GM12865 (cell line): ENCODE measurements at places on chromosomes 5 and 9.
A peak's percentile ranks its signal among the peaks of the same experiment; 100 is the strongest.

DNA sequence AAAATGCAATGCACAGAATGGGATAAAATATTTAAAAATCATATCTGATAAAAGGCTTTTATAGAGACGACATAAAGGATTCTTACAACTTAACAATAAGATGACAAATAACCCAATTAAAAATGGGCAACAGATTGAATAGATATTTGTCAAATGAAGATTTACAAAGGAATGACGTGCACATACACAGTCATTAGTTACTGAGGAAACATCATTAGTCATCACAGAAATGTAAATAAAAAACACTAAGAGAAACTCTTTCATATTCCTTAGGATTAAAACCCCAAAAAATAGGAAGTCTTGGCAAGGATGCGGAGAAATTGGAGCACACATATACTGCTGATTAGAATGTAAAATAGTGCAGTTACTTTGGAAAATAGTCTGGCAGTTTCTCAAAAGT is 1886.0 kb upstream of the CDH6 start:
- no peak for DNase-seq

- DNase-seq: no peak
Observed at GRCh38 chr5:169054506-169054905, 246.4 kb downstream of the SLIT3 start.

DNA sequence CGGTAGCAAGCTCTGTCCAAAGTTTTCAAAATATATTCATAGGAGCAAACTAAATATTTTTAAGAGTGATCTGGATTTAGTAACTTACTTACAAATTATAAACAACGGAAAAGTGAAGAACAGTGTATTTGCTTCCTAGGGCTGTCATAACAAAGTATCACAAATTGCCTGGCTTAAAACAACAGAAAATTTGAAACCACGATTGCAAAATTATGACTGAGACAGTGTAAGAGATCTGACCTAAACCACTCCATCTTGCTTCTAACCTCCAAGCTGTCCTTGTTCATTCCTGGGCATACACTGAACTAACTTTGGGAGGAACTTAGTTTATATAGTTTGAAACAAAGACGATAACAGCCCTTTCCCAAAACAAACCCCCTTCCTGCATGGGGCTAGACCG is 202.0 kb upstream of the CDH6 start:
- no peak for DNase-seq

- no peak for DNase-seq
Observed at GRCh38 chr9:117425566-117425965, 10.7 kb upstream of the ASTN2 start.

DNA sequence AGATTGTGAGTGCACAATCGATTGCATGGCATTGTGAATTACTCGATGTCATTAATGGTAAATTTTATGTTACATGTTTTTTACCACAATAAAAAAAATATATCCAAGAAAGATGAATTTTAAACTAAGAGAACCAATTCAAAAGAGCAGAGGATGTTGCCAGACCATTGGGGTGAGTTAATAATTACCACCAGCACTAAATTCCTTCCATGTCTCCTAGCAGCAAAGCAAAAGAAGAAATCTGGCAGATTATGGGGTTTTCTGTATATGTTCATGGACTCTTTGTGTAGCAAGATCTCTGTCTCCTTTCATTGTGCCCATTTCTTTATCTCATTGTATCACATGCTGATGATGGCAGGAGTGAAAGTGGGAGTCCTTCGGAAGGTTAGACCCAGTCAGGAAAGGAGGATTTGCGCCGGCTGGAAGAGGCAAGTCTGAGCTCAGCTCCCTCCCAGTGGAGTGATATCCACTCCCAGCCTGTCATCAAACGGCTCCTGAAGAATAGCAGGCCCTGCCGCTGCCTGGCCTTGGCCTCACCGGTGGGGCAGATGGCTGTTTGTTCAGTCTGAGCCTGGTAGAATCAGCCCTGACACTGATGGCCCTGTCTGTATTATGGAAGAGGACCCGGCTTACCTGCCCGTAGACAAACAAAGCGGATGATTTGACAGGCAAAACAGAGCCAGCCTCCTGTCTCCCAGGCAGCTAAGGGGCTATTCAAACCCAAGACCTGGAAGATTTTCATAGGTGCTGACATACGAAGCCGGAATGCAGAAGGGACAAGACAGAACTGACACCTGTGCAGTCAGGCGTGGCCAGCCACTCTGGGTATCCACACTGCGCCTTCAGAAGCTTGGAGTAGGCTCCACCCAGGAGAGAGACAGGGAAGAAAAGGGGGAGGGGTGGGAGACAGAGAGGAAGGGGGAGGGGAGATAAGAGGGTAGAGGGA is 21.9 kb upstream of the FOXE1 start:
- DNase-seq: no peak

DNA sequence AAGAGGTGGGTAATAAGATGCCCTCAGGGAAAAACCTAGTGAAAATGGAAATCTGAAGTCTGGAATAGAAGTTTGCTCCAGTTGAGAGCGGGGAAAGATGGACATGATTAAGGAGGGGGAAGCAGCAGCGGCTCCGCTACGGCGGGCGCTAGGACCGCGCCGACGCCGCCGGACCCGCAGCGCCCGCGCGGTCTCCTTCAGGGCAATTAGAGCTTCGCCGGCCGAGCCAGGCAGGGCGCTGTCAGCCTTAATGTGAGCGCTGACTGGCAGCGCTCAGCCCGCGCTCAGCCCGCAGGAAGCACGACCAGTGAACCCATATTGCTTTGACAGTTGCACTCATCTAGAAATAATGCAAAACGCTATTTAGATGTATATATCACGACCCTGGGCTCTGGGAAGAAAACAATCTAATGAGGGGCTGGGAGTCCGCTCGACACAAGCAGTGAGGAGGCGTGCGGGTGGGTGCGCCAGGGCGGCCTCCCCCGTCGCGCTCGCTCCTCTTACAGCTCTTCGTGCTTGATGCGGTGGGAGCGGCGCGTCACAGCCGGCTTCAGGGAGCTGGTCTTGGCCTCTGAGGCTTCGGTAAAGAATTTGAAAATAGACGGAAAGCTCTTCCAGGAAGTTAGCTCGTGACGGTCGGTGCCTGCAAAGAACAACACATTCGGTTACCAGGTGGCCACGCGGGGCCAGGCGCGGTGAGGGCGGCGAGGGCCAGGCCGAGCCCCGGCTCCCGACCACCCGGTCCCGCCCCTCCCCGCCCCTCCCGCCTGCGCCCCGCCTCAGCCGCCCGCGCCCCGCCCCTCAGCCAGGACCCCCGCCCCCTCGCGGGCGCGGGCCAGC is 37.7 kb downstream of the NR2F1 start:
- DNase-seq: peak; percentile 81

- no peak for DNase-seq
Observed at GRCh38 chr9:6212722-6213375, 2.8 kb upstream of the IL33 start.

DNA sequence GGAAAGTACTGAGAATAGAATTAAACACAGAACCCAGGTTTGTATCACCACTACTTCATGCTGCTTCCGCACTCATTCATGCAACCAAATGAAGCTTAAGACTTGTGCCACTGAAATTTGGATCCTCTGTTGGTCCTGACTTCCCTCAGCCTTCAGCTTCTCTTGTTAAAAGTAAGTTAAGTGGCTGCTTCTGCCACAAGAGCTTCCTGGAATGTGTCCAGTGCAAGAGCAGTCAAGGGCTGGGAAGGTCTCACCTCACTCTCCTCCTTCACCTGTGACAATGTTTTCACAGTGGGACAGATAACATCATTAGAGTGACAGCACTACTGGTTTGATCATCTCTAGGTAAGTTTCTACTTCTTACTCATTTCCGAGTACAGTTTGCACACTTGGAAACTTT is 7.9 kb downstream of the SNCAIP start:
- DNase-seq: no peak

DNA sequence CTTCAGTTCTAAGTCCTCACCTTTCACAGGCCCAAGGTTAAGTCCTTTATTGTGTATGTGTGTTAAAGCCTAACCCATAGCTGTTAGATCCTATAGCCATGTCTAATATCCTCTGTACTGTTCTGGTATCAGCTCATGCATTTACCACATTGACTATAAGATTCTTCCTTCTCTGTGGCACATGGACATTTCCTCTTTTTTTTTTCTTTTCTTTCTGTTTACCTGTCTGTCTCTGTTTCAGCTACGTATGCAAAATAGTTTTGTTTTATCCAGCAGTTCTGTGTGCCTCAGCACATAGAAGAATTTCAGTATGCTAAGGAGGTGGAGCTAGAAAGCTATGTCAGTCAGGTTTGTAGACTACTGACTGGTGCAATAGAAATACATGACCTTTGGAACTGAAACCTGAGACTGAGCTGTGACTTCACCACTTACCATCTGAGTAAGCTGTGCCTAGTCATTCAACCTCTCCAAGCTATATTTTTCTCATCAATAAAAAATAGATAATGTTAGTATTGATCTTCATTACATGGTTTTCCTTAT is 155.6 kb upstream of the VLDLR start:
- peak; percentile 78 for DNase-seq

DNA sequence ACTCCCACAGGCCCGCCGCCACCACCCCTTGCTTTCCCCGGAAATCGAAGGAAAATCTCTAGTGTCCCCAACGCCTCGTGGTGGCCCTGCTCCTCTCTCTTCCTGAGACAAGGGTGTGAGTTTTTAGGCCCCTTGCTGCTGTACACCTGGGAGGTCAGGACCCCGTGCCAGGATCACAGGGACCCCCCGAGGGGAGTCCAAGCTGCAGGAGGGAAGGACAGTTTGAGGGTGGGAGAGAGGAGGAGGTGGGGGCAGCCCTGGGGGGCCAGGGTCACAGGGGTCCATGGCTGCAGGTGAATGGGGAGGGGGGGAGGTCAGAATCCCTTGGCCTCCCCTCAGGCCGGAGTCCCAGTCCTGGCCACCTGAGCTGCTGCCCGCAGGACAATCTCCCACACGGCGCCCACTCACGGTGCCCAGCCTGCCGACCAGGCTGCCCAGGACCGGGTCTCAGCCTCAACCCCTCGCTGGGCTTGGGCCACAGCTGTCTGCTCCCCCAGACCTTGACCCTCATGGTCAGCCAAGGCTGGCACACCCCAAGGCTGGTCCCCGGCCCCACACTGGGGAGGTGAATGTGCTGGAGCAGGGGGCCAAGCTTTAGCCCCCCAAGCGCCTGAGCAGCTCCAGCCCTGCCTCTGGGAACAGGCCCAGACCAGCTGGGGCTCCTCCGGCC is 19.9 kb downstream of the TPPP start:
- DNase-seq: no peak

DNA sequence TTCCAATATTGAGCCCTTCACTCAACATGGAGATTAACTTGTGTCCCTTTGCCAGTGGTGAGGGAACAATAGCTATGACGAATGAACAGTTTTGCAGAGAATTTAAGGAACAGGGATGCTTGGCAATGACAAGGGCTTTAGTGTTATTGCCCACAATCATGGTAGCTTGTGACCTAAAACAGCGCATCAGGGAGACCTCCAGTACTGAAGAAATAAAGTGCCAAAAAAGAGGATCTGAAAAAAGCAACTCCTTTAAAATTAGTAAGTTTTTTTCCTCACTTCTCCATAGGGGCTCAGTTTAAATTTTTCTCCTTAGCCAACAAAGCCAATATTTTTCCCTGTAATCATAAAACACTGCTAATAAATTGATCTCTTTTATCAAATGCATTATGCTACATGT is 41.8 kb upstream of the PAM start:
- no peak for DNase-seq

- DNase-seq: no peak
Observed at GRCh38 chr5:172815631-172816030, 18.4 kb upstream of the ERGIC1 start.

DNA sequence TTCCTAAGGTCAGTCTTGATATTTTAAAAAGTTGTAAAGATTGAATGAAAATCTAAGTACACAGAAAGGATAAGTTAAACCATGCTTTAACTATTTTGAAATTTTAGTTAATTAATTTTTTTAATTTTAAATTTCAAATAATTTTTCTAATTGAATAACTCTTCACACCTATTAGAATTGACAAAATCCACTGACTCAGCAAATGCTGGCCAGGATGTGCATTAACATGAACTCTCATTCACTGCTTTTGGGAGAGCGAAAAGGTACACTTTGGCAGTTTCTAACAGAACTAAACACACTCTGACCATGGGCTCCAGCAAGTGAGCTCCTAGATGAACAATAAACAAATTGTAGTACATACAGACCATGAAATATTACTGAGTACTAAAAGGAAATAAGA is 209.5 kb downstream of the PTPRD start:
- no peak for DNase-seq

GRCh38 chr5:168753691-168754254 is 174.6 kb upstream of the PANK3 start:
- no peak for DNase-seq

DNA sequence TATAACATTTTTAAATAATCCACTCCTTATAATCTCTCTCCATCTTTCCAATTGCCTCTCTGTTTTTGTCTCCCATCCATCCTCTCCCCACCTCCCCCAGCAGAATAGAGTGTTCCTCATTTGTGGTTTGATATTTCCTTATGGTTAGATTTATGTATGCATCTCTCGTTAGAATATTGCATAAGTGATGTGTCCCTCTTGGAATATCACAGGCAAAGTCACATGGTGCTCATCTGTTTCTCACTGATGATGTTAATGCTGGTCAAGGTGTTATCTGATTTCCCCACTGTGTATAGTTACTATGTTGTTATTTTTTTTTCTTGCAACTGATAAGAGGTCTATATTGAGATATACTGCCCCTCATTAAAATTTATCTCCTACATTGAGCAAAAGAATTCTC is 3.1 kb upstream of the LRRC70 start:
- no peak for DNase-seq
